ENCODE measurements at places on chromosomes 12 and 14.

GRCh38 chr12:127162307-127162706 is 1104.7 kb upstream of the TMEM132C start:
- DNase-seq, result no peak

GRCh38 chr12:47028981-47029708 is 50.3 kb upstream of the PCED1B start:
- DNase-seq, result no peak

DNA sequence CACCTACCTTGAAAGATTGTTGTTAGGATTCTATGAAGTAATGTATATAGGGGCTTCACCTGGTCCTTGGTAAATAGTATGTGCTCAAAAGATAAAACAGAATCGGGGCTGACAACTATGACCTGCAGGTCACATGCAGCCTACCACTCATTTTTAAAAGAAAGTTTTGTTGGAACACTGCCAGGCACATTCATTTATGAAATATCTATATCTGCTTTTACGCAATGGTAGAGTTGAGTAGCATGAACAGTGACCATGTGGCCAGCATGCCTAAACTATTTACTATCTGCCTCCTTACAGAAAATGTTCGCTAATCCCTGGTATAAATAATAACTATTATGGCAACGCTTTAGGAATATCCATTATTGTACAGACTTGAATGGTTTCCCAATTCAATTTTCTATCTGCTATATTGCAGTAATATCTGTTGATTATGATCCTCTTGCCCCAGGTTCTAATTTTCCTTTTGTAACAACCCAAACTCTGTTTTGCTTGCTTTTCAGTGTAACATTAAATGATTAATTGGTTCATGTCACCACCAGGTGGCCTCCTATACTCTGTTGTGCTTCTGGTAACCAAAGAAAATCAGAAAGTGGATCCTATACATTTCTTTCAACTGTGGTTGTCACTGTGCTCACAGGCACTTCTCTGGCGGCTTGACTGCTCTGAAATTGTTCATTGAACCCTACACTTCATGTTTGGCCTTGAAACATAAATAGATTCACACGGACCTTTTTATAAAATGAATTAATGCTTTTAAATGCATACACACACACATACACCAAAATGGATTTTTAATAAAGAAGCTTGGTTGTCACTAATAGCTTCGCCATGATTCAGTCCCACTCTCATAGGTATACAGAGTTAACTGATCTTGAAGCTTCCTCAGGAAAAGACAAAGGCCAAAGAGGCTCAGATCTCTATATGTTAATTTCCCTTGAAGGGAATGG is 227.7 kb upstream of the NPAS3 start:
- no peak for DNase-seq

GRCh38 chr14:104432611-104433231 is 146.8 kb upstream of the C14orf180 start:
- DNase-seq, result no peak

DNA sequence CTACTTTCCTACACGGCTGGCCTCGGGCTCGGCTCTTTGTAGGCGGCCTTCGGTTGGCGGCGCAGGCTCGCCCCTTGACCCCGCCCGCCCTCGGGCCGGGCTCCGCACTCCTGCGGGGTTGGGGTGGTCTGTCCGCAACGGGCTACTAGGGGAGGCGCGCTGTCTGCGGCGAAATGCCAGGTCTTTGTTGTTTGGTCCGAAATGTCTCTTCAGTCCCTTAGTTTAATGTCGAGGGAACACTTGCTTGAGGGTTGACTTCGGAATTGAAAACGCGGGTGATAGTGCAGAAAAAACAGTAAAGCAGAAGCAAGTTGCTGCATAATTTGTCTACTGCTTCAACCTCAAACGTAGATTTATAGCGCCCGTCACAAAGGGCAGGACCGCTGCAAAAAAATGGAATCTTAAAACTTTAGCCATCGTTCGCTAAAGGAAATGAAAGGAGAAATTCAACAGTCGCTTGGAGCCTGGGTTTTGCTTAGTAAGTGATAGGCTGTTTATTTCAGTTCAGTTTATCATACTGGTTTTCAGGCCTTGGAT is 390 bp downstream of the JKAMP start:
- no peak for DNase-seq

DNA sequence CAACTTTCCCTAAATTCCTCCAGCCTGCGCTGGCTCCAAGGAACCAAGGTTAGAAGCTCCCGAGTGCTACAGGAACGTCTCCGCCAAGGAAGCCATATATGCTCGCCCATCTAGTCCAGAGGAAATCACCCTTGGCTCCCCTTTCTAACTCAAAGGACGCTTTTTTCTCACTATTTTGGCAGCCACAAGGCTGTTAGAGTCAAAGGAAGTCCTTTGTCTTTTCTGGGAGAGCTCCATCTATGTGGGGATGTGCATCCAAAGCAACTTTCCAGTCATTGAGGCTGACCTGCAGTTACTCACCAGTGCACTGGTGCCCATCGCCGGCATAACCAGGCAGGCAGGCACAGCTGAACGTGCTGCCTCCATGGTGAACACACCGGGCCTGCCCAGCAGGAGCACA is 37.6 kb downstream of the RTRAF start:
- DNase-seq, result no peak

DNA sequence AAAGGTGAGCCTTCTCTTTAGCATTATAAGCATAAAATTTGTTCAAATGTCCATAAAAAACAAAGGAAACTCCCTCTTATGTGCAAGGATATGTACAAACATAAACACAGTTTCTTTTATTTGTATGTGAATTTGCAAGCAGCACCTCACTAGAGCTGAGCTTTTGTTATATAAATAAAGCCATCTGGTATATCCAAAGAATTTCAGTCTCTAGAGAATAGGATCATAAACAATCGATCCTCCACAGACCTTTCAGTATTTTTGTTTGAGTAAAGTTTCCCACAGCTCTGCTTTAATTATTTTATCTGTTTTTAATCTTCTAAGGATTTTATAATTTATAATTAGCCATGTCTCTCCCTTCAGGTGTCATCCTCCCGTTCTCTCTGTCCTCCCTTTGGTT is 89.2 kb downstream of the OTOGL start:
- DNase-seq, result no peak

- no peak for DNase-seq
Observed at GRCh38 chr14:34338056-34338455, 124.0 kb downstream of the SPTSSA start.
